ENCODE measurements at places on chromosomes 6 and 20.

GRCh38 chr6:21521276-21521675, 72.3 kb upstream of the SOX4 start:
- no peak for DNase-seq

GRCh38 chr6:147179809-147180208, 24.4 kb upstream of the STXBP5 start:
- DNase-seq, result no peak

DNA sequence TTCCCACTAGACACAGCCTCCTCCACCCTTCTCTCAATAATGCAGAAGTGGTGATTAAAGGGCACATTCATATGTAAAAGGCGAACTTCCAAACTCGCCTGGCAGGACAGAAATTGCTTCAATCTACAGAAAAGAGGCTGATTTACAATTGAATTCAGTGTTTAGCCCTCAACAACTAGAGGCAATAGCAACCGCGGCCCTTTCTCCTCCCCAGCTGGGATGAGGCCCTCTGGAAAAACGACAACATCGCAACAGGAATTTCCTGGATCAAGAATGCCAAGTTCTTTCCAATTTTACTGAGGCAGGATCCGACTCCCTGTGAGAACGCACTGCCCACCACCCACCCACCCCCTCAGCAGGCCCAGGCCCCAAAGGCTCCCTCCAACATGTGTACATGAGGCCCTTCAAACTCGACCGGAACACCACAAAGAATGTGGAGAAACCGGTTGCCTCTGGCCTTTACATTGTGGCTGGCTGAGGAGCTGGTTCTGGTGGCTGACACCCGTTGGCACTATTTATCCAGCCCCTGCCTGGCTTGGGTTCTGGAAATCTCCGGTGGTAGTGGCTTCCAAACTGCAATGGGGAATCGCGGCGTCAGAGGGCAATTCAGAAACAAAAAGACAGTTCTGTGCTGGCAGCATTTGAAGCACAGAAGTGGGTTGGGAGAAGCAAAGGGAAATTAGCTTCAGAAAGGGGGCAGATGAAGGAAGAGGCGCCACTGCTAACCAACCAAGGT, 36.8 kb downstream of the ZMYND8 start:
- DNase-seq, result no peak

GRCh38 chr6:69883551-69883950, 17.2 kb downstream of the COL19A1 start:
- no peak for DNase-seq

GRCh38 chr6:3331971-3332370, 73.2 kb downstream of the PSMG4 start:
- no peak for DNase-seq

- peak; percentile 54 for DNase-seq
Measured at GRCh38 chr6:31068669-31069340, 43.6 kb downstream of the C6orf15 start.

- no peak for DNase-seq
Measured at GRCh38 chr20:60022849-60023248, 64.6 kb downstream of the CDH26 start.

DNA sequence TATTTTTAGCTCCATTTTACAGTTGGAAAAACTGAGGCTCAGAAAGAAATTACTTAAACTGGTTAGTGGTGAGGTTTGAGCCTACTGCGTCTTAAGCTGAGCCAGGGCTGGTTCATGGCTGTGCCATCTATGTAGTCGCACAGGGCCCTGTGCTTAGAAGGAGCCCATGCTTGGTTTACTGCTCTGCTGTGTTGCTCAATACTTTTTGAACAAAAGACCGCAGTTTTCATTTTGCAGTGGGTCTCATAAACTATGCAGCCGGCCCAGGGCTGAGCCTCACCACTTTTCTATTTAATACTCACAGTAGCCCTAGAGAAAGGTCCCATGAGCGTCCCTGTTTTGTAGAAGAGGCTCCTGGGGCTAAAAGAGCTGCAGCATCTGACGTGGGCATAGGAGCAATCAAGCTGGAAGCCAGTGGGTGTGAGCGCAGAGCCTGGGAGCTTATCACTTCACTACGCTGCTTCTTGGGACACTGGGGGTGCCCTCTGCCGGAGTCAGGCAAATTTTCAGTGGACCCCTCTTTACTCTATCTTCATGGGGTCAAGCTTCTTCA, 501 bp downstream of the SIRPB2 start:
- DNase-seq, result no peak

DNA sequence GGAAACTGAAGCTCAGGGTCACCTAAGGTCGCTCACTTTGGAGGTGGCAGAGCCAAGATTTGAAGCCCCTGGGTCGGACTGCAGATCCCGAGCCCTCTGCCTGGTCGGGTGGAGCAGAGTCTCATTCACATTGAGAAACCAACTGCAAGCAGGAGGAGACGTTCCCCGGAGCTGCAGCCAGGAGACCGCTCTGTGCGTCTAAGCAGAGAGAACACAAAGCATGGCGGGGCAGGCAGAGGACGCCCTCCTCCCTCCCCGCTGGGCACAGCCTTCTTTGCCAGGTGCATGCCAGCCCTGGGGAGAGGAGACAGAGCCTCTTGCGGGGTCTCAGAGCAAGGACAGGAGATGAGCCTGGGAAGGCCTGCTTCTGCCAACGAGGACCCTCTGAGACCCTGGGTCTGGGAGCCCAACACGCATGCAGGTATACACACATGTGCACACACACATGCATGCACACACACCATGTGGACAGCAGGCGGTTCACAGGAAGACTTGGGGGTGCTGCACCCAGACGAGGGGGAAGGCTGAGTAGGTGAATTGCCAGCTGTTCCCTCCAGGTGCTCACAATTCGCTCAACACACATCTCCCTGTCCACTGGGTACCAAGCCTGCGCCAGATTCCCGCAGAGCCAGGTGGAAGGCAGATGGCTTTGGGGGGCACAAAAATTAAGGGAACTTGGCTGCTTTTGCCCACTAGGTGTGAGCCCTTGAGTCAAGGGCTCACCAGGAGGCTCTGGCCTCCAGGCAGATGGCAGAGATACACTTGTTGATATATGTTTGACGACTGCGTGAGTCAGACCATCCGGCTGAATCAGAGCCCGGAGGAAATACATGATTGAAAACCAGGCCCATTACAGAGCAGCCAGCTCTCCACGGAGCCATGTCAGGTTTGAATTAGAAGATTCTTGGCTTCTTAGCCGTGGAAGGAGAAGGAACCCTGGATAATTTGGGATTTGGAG, 5.5 kb upstream of the NTSR1 start:
- DNase-seq, result no peak

DNA sequence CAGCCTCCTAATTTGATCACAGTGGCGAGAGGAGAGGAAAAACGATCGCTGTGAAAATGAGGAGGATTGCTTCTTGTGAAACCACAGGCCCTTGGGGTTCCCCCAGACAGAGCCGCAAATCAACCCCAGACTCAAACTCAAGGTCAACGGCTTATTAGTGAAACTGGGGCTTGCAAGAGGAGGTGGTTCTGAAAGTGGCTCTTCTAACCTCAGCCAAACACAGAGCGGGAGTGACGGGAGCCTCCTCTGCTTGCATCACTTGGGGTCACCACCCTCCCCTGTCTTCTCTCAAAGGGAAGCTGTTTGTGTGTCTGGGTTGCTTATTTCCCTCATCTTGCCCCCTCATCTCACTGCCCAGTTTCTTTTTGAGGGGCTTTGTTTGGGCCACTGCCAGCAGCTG, 28.7 kb downstream of the SAYSD1 start:
- peak; percentile 50 for DNase-seq

GRCh38 chr20:45976086-45976485, 4.1 kb upstream of the ZNF335 start:
- no peak for DNase-seq

DNA sequence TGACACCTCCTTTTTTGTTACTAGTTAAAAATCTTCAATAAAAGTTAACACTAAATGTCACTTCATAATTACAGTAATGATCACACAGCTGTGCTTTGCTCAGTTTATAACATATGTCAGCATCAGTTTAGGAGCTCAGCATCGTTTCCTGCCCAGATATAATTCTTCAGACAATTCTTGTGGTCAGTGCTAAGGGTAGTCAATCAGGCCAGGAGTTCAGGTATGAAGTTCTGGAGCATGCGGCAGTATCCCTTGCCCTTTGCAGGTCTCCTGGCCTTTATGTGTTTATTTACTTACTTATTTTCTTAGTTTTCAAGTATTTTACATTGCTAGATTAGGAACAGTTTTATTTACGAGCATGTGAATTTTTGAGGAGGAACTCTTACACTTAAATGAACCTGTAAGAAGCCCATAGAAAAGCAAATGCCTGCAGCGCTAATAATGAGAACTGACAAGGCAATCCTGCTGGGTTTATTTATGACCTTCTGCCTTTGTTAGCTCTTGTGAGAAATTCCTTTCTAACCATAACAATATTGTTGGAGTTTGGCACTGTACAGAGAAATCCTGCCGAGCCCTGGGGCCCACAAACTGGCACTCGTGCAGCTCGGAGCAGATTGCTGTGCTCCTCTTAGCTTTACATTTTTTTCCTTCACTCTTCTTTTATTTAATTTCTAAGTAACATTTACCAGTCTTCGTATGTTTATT, 252.8 kb downstream of the TMEM242 start:
- no peak for DNase-seq

- peak; percentile 68 for DNase-seq
Measured at GRCh38 chr20:3115190-3116107, 30.9 kb upstream of the AVP start.

GRCh38 chr6:149235130-149235561, 82.4 kb upstream of the TAB2 start:
- no peak for DNase-seq

DNA sequence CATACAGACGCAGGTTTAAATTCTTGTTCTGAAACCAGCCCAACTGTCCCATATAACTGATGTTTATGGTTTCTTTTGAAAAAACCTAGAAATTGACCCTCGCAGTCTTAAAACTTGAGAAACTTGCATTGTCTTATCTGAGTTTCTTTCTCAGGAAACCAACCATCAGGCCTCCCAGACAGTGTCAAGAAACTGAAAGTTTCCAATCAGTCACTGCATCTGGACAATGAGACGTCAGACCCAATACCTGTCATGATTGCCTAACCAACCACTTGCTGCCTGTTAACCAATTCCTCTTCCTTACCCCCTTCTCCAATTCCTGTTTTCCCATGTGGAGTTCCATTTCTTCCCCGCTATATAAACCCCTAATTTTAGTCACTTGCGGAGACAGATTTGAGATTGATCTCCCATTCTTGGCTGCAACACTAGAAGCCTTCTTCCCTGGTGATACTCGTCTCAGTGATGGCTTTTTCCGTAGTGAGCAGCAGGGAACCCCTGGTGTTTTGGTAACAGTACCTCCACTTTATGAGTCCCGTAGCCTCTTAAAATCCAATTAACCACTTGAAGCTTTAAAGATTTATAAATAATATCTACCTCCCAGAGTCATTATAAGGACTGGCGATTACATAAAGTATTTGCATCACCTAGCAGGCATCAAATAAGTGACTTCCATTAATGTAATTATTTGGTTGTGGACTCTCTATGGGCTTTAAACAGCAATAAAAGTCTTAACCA, 49.3 kb downstream of the GPR63 start:
- DNase-seq, result no peak

DNA sequence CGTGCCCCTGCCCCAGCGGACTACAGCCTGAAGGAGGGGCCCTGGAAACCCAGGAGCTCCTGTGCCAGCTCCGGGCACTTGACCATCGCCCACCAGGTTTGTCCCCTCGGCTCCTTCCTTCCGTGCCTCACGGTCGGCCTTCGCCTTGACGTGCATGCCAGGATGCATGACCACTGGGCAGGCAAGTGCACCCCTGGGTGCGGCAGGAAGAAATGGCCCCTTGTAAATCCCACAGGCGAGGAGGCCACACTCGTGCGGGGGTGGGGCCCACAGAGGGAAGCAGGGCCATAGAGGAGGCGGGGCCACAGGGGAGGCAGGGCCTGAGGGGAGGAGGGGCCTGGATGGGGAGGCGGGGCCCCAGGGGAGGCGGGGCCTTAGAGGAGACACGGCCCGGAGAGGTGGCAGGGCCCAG, 81.7 kb downstream of the YTHDF1 start:
- DNase-seq, result no peak

- DNase-seq, result no peak
Measured at GRCh38 chr6:46610862-46611553, 41.6 kb downstream of the CYP39A1 start.

DNA sequence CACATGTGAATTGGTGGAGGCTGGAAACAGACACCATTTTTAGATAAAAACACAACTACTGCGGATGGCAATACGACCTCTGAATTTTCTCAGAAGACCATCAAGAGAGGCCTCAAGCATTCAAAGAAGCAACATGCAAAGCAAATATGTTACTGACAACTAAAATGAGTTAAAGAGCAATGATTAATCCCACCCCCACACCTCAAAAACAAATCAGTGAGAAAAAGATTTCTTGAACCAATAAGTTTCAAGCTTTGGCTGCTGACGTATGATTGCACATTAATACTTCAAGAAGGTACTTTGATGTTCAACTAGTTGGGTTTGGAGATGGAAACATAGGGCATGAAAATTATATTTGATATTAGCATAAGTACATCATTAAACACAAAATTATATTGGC, 982 bp downstream of the MMUT start:
- DNase-seq, result no peak

DNA sequence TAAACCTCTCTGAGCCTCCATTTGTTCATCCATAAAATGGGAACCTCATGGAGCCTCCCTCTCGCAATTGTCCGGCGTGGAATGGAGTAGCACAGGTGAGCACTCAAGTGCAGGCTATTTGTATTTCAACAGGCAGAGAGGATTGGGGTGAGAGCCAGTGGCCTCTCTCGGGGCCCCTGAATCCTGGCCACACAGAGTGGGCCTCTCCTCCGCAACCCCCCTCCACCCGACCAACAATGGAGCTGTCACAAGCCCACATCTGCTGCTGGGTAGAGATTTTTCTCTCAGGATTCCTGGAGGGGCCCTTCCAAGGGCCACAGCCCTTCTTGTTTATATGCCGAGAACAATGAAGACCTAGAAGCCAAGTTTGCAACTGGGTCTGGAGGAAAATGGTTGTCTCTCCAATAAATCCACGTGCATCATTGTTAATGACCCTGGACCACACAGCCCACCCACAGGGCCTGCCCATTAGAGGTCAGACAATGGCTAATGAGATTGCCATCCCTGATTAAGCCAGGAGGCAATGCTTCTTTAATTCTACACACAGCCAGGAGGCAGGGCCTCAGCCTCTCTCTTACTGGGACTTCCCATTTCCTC, 233.0 kb downstream of the ANKRD60 start:
- no peak for DNase-seq

- DNase-seq, result no peak
Measured at GRCh38 chr6:78989191-78989590, 88.9 kb downstream of the PHIP start.

- DNase-seq, result no peak
Measured at GRCh38 chr6:148945301-148946021, 198.6 kb downstream of the UST start.

GRCh38 chr6:109793021-109793420, 101.9 kb downstream of the FIG4 start:
- DNase-seq, result no peak

- no peak for DNase-seq
Measured at GRCh38 chr6:154410619-154411072, 54.0 kb upstream of the IPCEF1 start.

Measured in GM18507 (cell line).